ENCODE measurements at places on chromosomes 4 and X.

DNA sequence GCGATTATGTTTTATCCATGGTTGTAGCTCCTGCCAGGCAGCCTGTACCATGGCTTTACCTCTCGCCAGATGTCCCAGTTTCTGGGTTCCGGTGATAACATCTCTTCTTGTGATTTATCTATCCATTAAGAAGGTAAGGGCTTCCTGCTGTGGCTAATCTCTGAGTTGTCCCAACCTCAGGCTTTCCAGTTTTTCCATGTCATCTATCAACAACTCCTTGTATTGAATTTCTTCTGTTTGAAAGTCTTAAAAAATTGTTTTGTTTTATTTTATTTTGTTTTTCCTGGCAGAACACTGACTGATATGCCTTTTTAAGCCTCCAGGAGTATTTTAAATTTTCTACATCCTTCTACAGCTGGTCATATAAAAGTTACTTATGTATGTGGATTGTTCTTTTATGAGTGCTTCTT, 241.9 kb downstream of the ANTXR2 start:
- no peak for DNase-seq

- DNase-seq, result no peak
These were observed 32.2 kb downstream of the SMS start for GRCh38 chrX:21972721-21973120.

DNA sequence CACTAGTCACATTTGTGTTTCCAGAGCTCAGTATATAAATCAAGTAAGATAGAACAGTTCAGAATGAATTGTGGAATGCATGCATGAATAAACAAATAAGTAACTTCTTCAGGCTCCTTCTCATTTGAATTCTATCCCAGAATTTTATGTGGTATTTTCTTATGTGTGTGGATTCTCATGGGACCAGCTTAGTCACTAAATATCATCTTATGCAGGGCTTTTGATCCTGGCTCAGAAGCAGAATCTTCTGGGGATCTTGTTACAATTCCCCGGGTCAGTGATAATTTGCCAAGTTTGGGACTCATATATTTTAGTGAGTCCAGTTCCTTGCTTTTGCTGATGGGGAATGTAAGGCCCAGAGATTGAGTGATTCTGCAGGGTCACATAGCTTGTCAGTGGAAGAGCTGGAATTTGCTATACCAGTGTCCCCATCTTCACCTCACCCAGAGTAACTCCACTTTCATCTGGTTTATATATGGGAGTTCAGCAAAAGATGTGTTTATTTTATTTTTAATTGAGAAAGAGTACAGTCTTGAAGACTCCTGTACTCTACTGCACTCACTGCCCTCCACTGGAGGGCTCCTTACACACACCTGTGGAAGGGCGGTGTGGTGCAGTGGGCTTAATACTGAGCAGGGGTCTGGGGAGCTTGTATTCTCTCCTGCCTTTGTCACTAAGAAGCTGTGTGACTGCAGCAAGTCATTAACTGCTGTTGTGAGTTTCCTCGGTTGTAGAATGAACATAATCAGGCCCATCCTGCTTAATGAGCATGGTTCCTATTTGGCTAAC, 198.2 kb upstream of the CXorf66 start:
- no peak for DNase-seq

DNA sequence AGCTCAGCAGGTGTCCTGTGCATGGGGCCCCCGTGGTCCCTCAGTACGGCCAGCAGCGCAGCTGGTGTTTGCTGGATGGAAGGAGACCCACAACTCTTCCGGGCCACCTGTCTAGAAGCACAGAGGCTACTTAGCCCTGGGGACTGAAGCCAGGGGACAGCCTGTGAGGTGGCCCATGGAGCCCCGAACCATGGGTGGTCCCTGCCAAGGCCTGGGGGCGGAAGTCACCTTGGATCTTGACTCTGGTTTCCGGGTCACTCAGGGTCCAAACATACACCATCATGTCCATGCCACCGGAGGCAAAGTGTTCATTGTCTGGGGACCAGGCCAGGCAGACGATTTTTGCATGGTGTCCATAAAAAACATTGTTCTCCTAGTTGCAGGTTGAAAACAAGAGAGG, 39.5 kb downstream of the WDR1 start:
- no peak for DNase-seq

- DNase-seq, result no peak
These were observed 63.0 kb downstream of the ARHGAP10 start for GRCh38 chr4:147794787-147795413.

DNA sequence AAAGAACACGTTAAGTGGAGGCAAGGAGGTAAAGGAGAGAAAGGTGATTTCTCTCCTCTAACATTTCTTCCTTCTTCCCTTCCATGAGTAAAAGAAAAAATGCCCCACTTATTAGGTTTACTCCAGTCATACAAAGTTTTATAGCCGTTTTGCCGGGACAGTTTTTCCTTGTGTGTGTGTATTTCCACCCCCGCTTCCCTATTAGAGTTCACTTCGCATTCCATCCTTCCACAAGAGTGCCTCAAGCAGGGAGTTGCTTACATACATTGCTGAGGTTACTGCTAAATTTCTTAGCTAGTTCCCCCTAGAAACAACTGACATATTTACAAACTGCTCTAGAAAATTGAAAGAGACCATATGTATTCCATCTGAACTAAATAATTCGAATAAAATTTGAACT, 45.2 kb upstream of the BMP15 start:
- no peak for DNase-seq

GRCh38 chr4:44727471-44727870, 1.1 kb upstream of the GNPDA2 start:
- no peak for DNase-seq

- peak; percentile 86 for DNase-seq
These were observed 623.8 kb upstream of the DIPK2B start for GRCh38 chrX:45824471-45824870.

- no peak for DNase-seq
These were observed 2.8 kb downstream of the SFRP2 start for GRCh38 chr4:153785910-153786721.

Data from NCI-H226 (cell line).